ENCODE measurements at places on chromosomes 1 and 21.

- no peak for DNase-seq
Measured at GRCh38 chr1:8812081-8812480, 5.4 kb downstream of the RERE start.

- DNase-seq, result no peak
Measured at GRCh38 chr1:88673446-88673845, 10.6 kb upstream of the PKN2 start.

- no peak for DNase-seq
Measured at GRCh38 chr1:52599236-52599635, 2.9 kb upstream of the GPX7 start.

DNA sequence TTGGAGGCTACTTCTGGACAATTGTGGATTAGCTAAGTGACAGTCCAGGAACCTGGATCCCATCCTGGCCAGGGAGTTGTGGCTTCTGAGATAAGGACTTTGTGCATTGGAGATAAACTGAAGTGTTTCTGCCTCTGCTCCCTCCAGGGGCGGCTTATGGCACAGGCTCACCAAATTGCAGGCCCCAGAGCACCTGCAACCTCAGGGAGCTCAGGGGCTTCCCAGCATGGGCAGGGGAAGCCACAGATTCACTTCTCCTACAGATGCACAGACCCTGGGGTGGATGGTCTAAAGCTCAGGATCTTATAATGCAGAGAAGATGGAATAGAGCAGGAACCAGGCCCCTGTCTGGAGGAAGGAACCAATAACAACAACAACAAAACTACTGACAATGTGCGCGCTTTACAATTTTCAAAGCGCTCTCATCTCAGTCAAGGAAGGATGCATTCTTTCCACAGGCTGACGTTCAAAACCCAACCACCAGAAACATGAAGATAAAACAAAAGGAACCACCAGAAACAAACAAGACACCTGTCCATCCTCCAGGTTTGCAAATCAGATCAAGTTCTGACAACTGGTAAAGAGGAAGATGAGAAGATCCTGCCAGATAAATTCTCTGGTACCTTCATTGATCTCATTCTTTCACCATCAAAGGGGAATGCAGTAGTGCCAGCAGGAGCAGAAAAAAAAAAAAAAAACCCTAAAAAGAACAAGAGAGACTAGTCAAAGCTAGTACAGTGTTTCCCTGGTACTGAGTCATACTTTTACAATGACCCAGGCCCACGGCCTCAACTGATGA is 121.0 kb upstream of the IRF2BP2 start:
- peak; percentile 85 for DNase-seq

- no peak for DNase-seq
Measured at GRCh38 chr1:8303141-8303540, 14.8 kb upstream of the SLC45A1 start.

DNA sequence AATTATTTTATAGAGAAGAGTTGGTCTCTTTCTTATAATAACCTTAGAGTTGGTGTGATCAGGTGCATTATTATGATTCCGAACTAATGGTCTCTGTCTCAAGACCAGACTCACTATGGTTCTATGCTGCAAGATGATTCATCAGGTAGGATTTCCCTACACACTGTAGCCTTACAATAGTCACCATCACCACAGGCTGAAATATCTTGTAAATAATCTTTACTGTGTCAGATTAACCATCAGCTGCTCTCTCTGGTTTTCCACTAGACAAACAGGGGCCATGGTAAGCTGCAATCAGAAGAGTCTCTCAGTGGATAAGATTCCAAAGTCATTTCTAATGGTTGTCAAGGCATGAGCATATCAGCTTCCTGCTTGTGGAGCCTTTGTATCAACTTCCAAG is 4.4 kb upstream of the GBP4 start:
- DNase-seq, result no peak

- no peak for DNase-seq
Measured at GRCh38 chr1:162939035-162939434, 78.1 kb upstream of the CCDC190 start.

DNA sequence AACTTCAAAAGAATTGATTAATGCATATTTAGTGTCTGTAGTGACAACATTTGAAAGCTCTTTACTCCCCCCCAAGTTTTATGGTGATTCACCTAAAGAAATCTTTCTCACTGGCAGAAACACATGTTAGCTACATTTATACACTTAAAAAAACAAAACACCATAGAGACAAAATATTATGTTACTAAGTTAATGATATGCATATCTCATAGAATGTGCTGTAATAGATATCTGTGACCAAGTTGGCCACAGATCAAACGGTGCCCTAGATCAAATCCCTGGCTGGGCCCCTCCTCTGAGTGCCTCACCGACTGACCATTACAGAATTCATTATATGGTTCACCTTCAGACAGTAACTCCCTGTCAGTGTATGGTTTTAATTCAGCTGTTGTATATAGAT is 322.1 kb upstream of the LYPLAL1 start:
- DNase-seq, result no peak

DNA sequence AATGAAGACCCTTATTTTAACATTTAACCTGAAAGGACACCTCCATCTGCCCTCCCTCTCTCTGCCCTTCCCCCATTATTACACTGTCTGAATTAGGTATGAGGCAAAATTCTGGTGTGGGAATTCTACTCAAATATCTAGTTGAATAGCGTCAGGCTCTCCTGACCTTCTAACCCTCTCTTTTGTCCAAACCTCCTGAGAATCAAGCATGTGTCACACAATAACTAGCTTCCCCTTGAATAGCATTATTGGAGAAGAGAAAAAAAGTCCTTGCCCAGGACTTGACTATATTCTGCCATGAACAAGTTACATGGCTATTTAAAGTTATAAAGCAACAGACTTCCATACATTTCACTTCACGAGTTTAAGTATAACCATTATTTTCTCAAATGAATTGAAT is 35.5 kb downstream of the USH2A start:
- DNase-seq, result no peak

DNA sequence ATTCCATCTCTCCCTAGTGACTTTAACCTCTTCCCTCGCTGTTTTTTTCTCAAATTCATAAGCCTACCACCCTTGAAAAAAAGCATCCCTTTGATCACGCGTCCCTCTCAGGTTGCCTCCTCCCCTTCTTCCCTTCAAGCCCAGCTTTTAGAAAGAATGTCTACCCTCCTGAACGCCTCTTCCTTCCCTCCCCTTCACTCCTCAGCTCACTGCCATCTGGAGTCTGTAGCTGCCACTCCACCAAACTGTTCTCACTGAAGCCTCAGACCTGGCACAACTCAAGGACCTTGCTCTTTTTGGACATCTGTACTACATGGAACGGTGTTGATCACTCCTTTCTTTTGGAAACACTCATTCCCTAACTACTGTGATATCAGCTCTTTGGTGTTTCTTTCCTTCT is 80.6 kb downstream of the SLC25A24 start:
- no peak for DNase-seq

DNA sequence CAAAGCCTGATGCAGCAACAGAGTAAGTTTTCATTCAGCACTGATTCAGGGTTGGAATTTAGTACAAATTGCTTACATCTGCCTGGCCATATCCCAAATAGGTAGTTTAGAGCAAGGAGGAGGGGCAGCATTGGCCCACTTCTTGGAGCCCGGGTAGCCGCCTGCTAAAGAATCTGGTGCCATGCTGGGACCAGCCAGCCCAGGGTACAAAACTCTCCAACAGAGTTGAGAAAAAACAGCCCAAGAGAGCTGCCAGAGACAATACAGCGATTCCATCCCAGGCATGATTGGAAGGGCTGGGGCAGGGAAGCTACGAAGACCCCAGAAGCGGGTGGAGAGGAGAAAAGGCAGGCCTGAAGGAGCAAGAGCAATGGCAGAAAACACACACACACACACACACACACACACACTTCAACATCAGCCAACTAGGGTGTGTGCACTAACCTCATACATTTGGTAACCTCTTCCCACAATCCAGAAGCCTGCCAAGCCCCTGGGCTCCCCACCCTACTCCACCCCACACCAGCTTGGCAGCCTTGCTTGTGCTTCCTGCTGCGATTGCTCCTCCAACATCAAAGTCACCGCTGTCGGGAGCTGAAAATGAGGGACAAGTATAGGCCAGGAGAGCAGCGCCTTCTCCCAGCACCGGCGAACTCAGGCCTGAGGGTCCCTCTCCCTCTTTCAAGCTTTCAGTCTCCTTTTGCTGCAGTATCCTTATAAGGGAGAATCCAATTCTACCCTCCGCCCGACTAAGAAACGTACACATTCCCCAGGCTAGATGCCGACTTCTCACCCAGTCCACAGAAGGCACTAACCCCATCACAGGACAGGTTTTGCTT is 1.2 kb downstream of the PIK3C2B start:
- DNase-seq, result no peak

- no peak for DNase-seq
Measured at GRCh38 chr1:95382000-95382786, 148.2 kb downstream of the RWDD3 start.

DNA sequence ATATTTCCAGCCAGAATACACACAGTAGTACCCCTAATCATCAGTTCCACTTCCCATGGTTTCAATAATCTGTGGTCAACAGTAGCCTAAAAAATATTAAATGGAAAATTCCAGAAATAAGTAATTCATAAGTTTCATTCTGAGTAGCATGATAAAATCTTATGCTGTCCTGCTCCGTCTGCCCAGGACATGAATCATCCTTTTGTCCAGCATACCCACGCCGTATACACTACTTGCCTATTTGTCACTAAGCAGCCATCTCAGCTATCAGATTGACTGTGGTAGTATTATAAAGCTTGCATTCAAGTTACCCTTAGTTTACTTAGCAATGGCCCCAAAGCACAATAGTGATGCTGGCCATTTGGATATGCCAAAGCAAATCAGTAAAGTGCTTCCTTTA is 118.7 kb downstream of the SLC5A9 start:
- no peak for DNase-seq

DNA sequence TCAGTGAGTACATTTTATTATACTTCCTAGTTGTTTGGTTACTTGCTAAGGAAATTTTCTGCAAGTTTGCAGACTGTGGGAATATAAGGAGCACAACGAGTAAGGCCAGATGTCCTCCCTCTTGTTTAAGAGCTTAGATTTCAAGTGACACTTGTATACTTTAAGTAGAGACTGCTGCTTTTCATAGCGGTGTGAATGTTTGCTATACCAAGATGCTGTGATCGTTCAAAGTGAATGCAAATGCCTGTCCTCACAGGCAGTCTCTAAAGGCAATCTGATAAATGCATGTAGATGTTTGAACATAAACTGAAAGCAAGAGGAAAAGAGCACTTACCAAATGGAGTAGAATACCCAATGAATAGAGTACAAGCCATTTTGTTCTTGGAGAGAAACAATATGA is 226.4 kb downstream of the NRIP1 start:
- no peak for DNase-seq

All from stromal cell of bone marrow (primary cell).